ENCODE measurements at places on chromosomes 7 and 10.

GRCh38 chr10:80498833-80499741 is 38.6 kb upstream of the SH2D4B start:
- no peak for DNase-seq

- no peak for DNase-seq
Measured at GRCh38 chr7:157557263-157557662, 220.5 kb downstream of the DNAJB6 start.

GRCh38 chr7:113131367-113131766 is 13.0 kb upstream of the SMIM30 start:
- no peak for DNase-seq

DNA sequence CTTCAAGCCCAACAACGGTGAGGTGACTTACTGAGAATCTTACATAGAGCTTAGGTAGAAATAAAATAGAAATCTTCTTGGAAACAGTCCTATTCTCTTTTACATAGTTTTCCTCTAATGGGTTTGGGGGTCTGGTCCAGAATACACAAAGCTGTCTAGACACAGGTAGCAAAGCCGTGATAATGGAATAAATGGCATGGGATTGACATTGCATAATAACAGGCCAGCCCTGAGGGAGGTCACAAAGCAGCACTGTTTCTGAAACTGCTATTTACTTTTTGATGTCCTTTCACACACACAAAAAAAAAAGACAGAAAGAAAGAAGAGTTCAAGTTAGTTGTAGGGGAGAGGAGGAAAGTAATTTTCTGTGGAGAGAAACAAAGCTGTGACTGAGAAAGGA is 364.8 kb upstream of the SORCS1 start:
- no peak for DNase-seq

Measured in activated naive CD4-positive, alpha-beta T cell (primary cell).